IMR-90 (cell line): ENCODE measurements at places on chromosomes 2 and 18.
A peak's percentile ranks its signal among the peaks of the same experiment; 100 is the strongest.

DNA sequence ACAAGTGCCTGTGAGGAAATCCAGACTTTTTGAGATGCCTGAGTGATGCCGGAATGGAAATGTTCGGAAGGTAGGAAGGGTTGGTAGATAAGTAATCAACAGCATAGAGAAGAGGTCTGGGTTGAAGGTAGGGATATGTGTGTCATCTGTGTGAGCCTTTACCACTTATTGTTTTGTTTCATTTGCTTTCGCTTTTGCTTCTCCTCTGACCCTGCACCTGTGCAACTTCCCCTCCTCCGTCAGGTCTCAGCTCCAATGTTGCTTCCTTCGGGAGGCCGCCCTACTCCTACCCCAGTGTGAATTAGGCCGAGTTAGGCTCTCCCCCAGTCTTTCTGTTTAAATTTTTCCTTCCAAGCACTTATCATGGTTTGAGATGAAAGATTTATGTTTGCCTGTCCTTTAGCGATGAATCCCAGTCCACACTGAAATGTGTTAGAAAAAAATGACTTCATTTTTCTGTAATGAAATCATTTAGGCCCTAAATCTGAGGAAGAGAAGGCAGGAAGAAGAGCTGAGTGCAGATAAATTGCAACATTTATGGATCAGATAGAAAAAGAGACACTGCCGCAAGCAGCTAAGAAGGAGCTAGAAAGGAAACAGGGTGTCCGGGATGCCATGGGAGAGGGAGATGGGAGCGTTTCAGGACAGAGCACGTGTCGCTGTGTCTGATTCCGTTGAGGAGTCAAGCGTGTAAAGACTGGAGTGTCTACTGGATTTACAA, 139.6 kb upstream of the PELI1 start:
- DNase-seq = no peak

- DNase-seq = no peak
These were observed 79.7 kb downstream of the COLEC12 start for GRCh38 chr18:420661-421246.

GRCh38 chr2:55141572-55142413, 90.3 kb downstream of the CLHC1 start:
- DNase-seq = peak; percentile 51

DNA sequence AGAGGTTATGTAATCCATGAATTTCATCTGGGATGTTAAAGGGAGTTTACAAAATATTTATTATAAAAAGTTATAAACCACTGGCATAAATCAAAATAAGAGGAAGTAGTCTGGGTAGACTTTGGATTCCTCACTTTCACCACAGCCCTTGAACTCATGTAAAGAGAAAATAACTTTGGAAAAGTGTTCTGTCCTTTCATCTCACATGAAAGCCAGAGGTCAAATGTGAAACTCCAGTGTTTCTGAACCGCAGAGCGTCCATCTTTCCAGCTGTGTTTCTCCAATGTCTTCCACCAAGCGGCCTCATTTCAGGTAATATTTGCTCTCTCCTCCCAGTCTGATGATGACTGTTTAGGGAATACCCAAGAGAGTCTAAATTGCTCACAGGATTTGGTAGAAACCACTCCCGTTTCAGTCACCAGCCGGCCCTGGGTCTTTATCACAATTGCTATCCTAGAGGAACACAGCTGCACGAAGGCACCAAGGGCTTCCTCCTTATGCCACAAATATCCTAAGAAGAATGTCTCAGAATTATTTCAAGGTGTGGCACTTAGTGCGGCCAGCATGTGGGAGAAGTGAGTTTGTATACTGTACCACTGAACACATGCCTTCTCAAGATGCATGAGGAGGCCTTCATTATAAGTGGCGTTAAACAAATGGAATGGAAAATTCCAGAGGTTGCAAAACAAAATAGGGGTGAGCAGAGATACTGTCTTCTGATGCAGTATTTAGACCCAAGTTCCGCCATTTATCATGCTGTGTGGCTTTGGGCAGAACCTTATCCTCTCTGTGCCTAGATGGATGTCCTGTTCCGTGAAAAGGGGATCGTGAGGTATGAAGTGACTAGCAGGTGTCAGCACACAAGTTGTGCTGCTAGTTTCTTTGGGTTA, 63.8 kb downstream of the ACTR2 start:
- no peak for DNase-seq

GRCh38 chr2:144835634-144836350, 315.9 kb upstream of the ZEB2 start:
- peak; percentile 24 for DNase-seq

- DNase-seq = no peak
These were observed 9.0 kb upstream of the CIB4 start for GRCh38 chr2:26649992-26650712.

GRCh38 chr2:1910021-1910420, 165.7 kb upstream of the PXDN start:
- DNase-seq = no peak

GRCh38 chr2:173410579-173410978, 55.9 kb downstream of the CDCA7 start:
- DNase-seq = no peak

DNA sequence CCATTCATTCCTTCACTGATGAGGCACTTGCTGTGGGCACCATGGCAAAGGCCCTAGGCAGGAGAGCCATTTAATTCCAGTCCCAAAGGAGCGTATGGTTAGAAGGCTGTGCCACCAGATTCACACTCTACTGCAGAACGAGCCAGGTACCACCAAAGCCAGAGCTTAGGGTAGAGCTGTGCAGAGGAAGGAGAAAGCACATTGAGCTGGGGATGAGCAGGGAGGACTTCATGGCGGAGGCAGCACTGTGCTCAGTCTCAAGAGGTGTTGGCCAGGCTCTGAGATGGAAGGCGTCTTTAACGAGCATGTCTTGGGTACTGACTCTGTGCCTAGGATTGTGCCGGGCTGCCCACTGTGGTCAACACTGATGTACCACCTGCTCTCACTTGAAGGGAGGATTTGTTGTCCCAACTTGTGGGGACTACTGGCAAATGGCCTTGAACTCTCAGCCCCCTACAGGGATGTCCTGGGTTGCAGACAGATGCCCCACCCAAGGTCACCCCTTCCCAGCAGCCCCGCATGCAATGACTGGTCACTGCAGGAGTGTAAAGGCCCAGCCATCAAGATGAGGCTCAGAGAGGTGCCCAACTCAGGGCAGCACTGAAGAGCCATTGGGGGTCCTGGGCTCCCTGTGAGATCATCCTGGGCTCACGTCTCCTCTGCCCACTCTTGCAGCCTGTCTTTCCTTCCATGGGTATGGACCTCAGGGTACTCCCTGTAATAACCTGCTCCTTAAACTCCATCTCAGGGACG, 251.4 kb downstream of the GLI2 start:
- no peak for DNase-seq

DNA sequence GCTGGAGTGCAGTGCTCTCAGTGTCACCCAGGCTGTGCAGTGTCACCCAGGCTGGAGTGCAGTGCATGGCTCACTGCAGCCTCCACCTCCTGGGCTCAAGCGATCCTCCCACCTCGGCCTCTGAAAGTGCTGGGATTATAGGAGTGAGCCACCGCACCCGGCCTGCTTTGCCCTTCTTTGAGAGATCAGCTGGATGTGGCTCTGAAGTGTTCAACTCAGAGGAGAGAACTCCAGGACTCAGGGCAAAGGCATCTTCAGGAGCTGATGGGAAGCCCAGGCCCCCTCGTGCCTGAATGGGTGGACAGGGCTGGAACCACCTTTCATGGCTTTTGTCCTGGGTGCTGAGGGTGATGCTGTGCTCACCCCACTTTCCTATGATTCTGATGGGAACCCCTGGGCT, 52.0 kb upstream of the HAAO start:
- no peak for DNase-seq

DNA sequence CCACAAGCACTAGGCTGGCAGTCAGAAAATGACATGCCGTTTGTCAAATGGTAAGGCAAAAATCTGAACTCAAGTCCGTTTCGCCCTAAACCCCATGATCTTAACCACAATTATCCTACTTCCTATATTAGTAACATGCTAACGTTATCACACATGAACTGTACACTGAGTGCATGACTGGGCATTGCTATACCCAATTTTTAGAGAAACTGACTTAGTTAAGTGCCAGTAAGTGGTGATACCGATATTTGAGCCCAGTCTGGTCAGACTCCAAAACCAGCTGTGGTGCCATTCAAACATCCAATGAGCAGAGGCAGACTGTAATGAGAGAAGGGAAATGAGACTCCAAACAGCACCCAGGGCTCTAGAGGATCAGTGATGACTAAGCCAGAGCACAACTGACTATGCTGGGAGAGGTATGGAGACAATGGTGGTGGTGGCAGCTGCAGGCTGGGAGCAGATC, 311.7 kb upstream of the PKDCC start:
- DNase-seq = no peak

DNA sequence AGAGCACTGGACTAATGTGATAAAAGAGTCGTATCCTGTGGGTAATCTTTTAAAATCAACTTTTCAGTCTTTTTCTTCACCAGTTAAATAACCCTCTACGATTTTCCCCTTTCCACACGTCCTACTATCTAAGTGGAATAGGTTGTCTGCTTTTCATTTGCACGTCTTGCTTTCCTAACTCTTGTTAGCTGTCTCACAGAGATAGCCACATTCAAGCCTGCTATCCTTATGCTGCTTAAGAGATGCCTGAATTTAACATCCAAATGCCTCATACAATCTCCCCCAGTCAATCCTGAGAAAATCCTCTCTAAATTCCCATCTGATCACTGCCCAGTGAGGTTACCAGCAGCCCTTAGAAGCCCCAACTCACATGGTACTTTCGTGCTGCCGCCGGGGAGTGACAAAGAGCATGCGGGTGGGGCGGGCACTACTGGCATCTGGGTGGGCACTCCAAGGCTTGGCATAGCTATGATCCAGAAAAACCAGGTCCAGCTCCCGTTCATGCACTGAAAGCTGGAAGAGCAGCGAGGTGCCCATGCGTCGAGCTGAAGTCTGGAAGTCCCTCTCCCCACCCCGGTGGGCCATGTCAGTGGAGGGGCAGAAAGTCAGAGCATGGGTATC, 1.5 kb downstream of the KANSL3 start:
- DNase-seq = peak; percentile 21

DNA sequence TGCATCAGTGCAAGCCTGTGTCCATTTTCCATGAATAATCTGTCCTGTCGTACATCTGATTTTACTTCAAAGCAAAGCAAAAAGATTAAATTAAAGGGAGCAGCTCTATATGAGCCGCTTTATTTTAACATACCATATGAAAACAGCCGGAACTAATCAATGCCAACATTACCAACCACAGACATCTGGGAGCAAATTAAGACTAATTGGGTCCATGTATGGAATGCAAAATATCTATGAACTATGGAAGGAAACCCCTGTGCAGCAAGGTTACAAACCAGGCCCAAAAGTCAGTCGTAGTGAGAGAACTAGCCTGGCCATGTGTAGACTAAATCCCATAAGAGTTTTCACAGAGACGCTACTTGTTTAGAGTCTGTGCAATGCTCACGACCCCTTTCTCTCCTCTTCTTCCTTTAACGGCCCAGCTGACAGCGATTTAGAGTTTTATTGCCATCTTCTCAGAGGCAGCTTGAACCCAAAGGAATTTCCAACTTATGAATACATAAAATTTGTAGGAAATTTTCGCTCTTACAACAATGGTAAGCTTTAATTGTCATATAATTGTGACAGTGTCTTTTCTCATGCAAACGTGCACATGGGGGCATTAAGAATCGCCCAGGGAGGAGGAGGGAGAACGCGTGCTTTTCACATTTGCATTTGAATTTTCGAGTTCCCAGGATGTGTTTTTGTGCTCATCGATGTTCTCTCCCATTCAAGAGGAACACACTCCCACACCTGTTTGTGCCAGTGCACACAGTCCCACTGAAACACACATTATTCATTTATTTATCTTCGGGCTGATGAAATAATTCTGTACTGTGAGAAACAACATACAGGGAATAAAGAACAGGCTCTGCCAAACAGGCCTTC, 52.9 kb upstream of the RPL31 start:
- no peak for DNase-seq

- no peak for DNase-seq
These were observed 83.3 kb downstream of the RND3 start for GRCh38 chr2:150404147-150404546.

GRCh38 chr2:203461746-203462145, 73.4 kb downstream of the RAPH1 start:
- DNase-seq = peak; percentile 27

- DNase-seq = no peak
These were observed 15.1 kb downstream of the LMAN1 start for GRCh38 chr18:59343926-59344325.

DNA sequence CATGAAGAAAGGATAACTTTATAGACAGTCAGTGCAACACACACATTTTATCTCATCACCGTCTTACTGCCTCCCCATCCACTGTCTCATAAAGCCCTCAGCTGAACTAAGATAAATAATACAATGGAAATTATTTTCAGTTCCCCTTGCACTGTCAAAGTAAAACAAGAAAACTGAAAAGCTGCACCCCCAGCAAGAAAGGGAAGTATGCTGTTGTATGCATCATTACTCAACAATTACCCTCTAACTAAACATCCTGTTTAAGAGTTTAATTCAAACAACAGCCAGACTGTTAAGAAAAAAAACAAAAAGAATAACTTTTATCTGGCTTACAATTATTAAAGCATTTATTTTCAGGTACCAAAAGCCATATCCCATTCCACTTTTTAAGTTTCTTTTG, 25.0 kb downstream of the MPPE1 start:
- DNase-seq = peak; percentile 41

- DNase-seq = no peak
These were observed 60.5 kb downstream of the MSH6 start for GRCh38 chr2:47843407-47843806.

- DNase-seq = peak; percentile 28
These were observed at the start of gene SEPTIN2 for GRCh38 chr2:241315879-241316631. Gene SEPTIN2 (plus strand): TSS chr2:241315925. CDS start chr2:241324233, 8,308 bp downstream.
